ENCODE measurements at places on chromosomes 3 and 15.

DNA sequence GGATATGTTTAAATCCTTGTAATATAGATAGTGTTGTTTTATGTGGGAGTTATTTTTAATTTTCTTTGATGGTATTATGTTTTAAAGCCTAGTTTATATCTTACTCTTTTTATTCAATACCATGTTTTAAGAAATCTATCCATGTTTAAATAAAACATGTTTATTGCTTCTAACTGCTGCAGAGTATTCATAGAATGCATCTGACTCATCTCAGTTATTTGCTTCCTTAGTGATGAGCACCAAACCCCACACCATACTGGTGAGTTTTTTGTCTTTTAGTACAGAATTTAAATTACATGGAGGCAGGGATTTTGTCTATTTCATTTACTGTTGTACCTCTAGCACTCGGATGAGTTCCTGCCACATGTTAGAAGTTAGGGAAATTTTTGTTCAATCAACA, 209.2 kb downstream of the NSUN3 start:
- no peak for DNase-seq

- no peak for DNase-seq
Measured at GRCh38 chr15:81190922-81191507, 5.7 kb upstream of the IL16 start.

DNA sequence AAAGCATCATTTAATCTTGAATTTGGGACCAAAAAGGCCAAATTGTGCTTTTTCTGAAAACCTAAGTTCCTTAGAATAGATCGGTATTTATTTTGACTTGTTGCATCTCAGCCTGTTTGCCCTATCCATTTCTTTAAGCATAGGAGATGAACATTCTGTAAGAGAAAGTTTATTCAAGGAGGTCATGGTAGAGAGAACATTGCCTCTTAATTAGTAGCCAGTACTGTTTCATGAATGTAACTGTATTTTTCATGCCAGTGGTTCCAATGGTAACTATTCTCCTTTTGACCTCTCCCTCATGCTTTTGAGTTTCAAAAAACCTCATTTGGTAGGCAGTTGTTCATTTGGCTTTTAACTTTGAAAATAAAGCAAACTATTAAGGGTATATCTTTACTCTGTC, 55.4 kb downstream of the ARMC8 start:
- DNase-seq = no peak

GRCh38 chr15:38046257-38047051, 112.0 kb downstream of the TMCO5A start:
- no peak for DNase-seq

GRCh38 chr3:31503456-31503855, 29.3 kb upstream of the STT3B start:
- no peak for DNase-seq

DNA sequence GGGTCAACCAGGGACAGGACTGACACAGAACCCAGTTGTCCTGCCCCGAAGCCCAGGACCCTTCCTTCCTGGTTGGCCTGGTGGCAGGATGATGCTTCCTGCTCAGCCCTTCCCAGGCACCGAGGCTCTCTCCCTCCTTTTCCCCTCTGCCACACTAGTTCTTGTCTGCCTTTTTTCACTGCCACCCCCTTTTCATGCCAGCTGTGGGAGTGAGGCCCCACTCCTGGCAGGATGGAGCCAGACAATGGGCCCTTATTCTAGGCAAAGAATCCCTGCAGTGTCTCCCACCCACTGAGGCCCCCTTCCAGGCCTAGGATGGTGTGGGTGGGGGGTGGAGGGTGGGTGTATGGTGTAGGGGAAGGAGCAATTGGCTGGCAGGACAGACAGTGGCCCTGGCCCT, 1.1 kb upstream of the SCAMP5 start:
- no peak for DNase-seq

Measured in small intestine (tissue), 16 donors.